T-helper 9 cell (primary cell): ENCODE measurements at places on chromosomes 13 and 19.

DNA sequence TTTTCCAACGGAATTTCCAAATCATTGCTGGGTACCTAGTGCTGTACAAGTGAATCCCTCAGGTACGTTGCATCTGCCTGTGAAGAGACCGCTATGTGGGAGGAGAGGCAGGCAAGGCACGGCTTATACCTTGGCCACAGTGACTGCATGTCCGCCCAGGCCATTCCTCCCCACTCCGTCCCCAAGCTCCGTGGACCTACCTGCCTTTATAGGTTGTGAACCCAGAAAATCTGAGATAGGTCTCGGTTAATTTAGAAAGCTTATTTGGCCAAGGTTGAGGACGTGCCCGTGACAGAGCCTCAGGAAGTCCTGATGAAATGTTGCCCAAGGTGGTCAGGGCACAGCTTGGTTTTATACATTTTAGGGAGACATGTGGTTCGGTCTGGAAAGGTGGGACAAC lies 218.5 kb upstream of the TSHZ3 start:
- no peak for DNase-seq

GRCh38 chr19:1780272-1780958 lies 27.1 kb downstream of the ONECUT3 start:
- DNase-seq = no peak

DNA sequence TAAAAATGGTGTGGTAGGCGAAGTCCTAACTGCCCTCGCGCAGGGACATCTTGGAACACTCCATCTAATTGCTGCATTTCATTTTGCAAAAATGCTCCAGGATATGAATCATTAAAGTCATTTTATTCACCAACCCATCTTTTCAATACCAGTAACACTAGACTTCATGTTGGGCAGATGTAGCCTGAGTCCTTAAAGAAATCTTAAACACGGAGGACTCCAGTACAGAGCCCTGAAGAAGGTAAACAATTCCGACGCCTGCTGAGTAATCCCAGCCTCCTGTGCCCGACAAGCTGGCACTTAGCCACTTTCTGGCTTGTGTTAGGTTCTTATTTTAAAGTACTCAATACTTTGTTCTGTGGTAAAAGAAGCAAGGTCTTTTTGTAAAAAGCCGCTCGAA lies 58.0 kb upstream of the IRS2 start:
- DNase-seq = no peak

- DNase-seq = no peak
These were observed 10.2 kb upstream of the EMC10 start for GRCh38 chr19:50465986-50466705.

DNA sequence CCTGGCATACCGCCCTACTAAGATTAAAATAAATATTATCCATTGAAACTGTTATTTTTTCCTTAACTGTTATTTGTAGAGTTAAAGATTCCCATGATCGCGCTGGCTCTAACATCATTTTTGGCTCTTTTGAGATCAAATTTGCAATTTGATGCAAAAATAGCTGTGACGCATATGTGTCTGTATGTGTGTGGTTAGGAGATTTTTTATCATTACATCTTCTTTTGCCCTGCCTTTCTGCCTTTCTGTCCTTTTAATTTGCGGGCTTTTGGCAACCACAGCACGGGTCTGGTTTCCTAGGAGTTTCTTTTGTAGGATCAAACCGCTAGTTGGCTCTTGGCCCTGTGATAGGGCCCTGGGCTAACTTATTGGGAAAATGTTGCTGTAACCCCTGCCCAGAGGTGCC lies 37.3 kb upstream of the ALOX5AP start:
- no peak for DNase-seq

GRCh38 chr19:35427187-35427586 lies 20.9 kb upstream of the FFAR2 start:
- no peak for DNase-seq

- DNase-seq = no peak
These were observed 36.7 kb upstream of the SERP2 start for GRCh38 chr13:44336934-44337333.

DNA sequence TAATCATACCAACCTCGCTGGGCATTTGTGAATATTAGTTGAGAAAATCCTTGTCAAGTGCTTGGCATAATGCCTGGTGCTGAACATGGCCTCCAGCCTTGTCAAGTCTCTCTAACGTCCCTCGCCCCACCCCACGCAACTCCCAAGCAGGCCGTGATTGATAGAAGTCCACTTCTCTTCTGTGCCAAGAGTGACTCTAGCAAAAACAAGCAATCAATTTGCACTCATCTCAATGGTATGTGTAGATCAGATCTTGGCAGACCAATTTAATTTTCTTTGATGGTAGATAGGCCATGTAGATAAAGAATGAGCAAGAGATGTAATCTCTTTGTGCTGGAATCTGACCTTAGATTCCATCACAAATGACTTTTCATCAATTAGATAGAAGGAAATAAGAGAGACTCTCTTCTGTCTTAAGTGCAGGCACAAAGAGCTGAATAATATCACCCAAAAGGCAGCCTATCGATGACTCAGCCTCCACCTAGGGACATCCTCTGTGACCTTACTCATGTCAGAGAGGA lies 31.0 kb upstream of the KATNAL1 start:
- no peak for DNase-seq

- no peak for DNase-seq
These were observed 12.9 kb upstream of the NDUFS7 start for GRCh38 chr19:1370579-1371361.

DNA sequence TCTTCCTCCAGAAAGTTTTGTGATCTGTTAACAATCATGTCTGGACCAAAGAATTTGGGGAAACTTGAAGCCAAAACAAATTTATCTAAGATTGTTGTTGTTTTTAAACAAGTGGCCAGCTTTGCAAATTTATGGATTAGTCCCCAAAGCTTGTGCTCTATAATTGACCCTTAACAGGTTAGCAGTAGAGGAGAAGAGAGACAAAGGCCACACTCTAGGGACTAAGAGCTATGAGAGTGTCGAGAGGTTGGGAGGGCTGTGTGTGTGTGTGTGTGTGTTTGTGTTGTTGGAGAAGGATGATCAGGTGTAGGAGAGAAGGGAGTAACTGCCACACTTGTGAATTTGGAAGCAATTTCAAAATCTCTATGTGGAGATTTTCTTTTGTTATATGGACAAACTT lies 367.3 kb downstream of the KCNRG start:
- DNase-seq = no peak

DNA sequence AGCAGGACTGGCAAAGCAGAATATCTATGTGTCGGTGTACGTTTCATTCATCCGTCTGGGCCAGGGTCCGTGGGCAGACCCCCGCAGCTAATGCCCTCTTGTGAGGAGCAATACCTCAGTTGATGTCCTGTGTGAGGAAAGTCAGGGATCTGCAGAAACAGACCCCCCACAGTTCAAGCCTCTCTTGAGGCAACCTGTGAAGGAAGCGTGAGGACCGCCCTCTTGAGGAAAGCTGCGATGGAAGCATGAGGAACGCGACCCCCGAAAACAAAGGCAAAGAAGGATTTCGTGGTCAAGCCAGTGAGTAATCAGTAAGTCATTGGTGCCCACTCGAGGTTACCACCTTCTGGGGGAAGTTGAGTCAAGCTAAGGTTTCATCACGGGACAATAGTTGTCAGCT lies 20.9 kb upstream of the ZNF83 start:
- DNase-seq = no peak

DNA sequence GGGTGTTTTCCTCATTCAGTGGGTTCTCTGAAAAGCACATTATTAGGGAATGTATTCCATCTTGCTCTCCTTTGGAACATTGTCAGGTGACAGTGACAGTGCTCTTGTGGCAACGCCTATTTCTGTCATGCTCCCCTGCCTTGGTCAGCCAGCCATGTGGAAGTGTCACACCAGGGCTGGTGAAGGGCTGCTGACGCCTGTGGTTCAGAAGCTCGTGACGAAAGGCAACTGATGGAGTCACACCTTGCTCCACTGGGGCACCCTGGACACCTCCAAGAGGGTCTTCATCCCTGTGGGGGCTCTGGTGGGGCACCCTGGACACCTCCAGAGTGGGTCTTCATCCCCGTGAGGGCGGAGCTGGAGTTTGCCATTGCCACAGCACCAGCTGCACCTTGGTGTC lies 68.9 kb upstream of the GPR183 start:
- no peak for DNase-seq

GRCh38 chr13:74039154-74039553 lies 95.0 kb downstream of the KLF12 start:
- DNase-seq = no peak

GRCh38 chr13:42885325-42885724 lies 103.9 kb downstream of the FAM216B start:
- no peak for DNase-seq

DNA sequence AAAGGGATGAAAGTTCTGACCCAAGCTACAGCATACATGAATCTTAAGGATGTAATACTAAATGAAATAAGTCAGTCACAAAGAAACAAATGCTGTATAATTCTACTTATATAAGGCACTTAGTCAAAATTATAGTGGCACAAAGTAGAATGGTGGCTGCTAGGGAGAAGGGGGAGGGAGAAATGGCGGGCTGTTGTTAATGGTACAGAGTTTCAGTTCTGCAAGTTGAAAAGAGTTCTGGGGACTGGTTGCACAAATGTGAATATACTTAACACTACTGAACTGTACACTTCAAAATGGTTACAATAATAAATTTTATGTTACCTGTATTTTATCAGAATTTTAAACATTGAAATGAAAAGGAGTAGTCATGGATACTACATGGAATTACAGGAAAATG lies 48.9 kb upstream of the CLDN10 start:
- no peak for DNase-seq

DNA sequence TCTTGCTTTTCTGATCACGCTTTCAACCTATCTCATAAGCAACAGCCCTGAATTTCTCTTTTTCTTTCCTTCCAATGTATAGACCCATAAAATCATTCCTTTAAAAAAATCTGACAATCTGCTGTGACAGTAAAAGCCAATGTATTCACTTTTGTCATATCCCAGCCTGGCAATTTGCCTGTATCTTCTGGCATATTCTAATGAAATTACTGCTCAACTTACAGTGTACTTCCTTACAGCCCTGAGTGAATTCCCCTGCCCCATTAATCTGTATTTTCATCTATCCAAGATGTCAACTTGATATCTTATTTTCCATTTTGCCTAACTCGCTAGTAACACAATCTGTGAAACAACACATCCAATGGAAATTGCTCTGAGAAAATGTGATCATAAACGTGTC lies 18.0 kb upstream of the SERP2 start:
- DNase-seq = no peak

- DNase-seq = no peak
These were observed 11.0 kb downstream of the ZNF552 start for GRCh38 chr19:57803594-57804325.

DNA sequence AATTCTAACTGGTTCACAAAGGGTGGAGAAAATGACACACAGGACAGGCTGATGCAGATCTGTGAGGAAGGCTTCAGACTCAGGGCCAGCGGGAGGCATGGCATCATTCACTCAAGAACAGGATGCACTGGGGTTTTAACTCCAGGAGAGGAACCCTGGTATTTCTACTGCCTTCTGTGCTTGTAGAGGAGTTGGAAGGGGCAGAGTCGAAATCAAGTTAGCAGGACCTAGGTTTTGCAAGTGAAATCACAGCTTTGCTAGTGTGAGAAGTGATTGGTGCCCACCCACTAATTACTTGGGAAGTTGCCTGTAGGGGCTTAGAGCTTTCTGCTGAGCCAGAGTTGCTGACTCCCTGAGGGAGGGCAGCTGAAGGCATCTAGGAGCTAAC lies 92.7 kb downstream of the AKAP11 start:
- DNase-seq = no peak

GRCh38 chr13:67367399-67367798 lies 137.3 kb upstream of the PCDH9 start:
- no peak for DNase-seq

GRCh38 chr13:91046715-91047327 lies 300.7 kb upstream of the MIR17HG start:
- no peak for DNase-seq

- no peak for DNase-seq
These were observed 154.1 kb downstream of the OLFM4 start for GRCh38 chr13:53182724-53183123.

GRCh38 chr13:50800091-50800739 lies 43.3 kb downstream of the DLEU7 start:
- no peak for DNase-seq

GRCh38 chr19:8307965-8308866 lies at the start of gene CD320:
Gene CD320, minus strand, starts transcription at chr19:8308358. Its CDS starts 68 bp downstream, at chr19:8308290.
- peak; percentile 78 for DNase-seq

- no peak for DNase-seq
These were observed 107.8 kb upstream of the TNFSF11 start for GRCh38 chr13:42466123-42466522.

GRCh38 chr19:7494416-7495098 lies 5.7 kb upstream of the PEX11G start:
- no peak for DNase-seq

GRCh38 chr13:104140552-104140951 lies 1074.3 kb upstream of the SLC10A2 start:
- DNase-seq = no peak

- DNase-seq = no peak
These were observed 7.2 kb upstream of the ACER1 start for GRCh38 chr19:6340493-6341201.

DNA sequence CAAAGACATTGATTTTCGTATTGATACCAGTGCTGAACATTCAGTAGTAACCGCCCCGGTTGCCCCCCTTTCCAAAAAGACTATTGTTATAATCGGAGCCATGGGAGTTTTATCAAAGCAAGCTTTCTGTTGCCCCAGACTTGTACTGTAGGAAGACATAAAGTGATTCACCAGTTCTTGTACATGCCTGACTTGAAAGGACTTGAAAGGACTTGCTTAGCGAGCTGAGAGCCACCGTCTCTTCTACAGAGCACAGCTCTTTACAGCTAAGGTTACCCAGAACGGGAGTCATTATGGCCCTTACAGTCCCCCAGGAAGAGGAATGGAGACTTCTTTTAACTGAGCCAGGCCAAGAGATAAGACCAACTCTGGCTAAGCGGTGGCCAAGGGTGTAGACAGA lies 5.1 kb downstream of the ZNF816 start:
- no peak for DNase-seq

DNA sequence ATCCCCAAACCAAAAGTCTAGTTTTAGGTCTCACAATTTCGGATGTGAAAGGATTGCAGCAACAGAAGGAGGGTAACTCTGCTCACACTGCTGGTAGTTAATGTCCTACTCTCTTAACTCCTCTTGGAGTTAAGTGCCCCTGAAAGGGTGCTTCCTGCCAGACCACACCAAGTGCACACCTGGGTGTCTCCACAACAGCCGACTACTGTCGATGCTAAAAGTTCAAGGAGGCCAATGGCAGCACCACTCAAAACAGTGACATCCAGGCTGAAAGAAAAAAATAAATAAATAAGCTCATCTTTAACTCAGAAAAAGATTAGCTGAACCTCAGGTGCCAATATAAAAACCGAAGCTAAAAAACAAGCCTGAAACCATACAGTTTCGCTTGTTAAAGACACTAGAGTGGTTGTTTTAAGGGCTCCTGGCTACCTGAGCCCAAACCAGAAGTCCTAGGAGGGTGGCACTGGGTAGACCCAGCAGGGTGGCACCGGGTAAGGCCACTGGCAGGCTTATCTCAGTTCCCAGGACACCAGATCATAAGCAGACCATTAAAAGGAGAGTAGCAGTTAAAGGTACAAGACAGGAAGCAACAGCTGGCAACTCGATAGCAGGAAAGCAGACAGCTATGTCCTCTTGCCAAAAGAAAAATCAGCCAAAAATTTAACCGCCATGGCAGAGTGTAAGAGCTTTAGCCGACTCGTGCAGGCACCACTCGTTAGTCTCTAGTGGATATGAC lies 39.3 kb downstream of the BRD4 start:
- no peak for DNase-seq
